ENCODE measurements at places on chromosomes 3 and 15.

DNA sequence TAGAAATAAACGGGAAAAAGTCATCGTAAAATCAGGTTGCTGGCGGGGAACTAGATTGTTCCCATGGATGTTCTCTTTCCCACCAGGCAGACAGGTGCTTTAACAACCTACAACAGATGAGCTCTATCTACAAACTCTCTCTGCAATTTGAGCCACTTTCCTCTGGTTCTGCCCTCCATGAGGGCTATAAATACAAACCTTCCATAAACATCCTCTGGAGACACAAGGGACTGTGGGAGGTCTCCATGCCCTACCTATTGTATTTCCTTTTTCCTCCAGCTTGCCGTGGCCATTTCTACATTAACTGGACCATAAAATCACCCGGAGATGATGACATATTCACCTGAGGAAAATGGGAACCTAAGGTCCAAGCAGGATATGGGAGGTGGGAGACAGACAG, 151.1 kb downstream of the GABRB3 start:
- DNase-seq: no peak

DNA sequence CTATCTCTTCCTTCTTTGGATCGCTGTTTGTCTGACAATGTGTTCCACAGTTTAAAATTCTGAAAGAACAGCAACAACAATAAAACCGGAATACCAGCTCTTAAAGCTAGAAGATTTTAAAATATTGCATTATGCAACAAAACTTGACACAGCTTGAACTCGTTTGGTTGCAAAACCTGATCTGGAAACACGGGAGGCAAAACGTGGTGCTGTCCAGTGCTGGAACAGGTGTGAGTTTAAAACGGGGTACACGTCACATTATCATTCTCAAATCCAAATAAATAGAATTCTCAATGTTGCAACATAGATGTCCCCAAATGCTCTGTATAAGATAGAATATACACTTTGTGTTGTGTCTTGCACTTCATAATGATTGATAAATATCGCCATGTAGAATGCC, 110.9 kb upstream of the LYSMD4 start:
- no peak for DNase-seq

- DNase-seq: no peak
Observed at GRCh38 chr15:77186594-77187011, 115.7 kb upstream of the TSPAN3 start.

- no peak for DNase-seq
Observed at GRCh38 chr3:58122936-58123700, 87.7 kb downstream of the DNASE1L3 start.

GRCh38 chr3:73448761-73449301, 175.9 kb downstream of the PDZRN3 start:
- DNase-seq: no peak

- DNase-seq: no peak
Observed at GRCh38 chr15:35958021-35958420, 412.1 kb upstream of the DPH6 start.

DNA sequence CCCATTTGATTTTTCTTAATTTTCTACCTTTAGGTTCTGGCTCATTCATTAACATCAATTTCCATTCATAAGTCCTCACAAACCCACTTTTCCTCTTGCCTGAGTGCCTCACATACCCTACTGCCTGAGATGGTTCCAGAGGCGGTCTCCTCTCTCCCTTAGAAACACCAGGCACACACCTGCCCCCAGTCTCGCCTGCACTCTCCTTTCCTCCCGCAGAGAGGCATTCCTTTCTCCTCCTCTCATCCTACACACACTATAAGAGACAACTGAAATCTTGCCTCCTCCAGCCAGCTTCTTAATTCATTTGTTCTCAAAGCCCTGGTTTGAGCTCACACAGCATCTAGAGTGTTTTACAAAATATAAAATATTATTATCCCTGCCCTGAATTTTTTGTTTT, 27.5 kb downstream of the TF start:
- no peak for DNase-seq

DNA sequence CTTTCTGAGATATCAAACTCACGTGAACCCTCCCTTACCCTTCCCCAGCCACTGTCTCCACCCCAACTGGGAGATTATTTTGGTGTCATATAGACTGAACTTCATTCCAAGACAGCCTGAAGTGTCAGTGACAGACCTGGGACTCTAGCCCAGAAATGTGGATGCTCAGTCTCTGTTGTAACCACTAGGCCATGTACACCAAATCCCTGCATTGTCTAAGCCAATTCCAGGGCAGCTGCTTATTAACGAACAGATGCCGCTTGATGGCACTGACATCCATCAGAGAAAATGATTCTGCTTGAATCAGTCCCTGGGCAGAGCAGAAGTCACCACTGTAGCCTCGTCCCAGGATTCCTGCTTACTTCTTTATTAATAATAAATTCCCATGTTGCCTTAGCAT, 305.5 kb downstream of the GRM7 start:
- DNase-seq: peak; percentile 12

GRCh38 chr3:127459891-127460290, 130.6 kb downstream of the TPRA1 start:
- DNase-seq: no peak

- DNase-seq: no peak
Observed at GRCh38 chr15:31332020-31332680, 5.5 kb downstream of the KLF13 start.

- DNase-seq: no peak
Observed at GRCh38 chr3:39318301-39318700, 11.2 kb upstream of the CCR8 start.

- no peak for DNase-seq
Observed at GRCh38 chr3:50123394-50124051, 31.6 kb upstream of the SEMA3F start.

GRCh38 chr3:151387842-151388241, 3.3 kb upstream of the P2RY12 start:
- no peak for DNase-seq

GRCh38 chr3:146896711-146897110, 291.6 kb upstream of the PLSCR5 start:
- DNase-seq: no peak

DNA sequence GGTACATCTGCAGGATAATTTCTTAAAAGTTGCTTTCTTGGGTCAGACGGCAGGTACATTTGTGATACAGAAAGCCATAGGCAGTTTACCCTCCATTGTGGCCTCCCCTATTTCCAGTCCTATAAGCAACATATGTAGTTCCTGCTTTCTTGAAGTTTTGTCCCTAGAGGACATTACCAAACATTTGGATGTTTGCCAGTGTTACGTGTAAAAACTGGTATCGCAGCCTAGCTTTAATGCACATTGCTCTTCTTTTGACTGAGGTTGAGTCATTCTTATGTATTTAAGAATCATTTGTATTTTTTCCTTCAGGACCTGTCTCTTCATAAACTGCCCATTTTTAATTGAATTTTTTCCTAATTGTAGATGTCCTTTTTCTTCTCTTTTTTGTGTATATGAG, 114.3 kb downstream of the DIPK2A start:
- no peak for DNase-seq

GRCh38 chr15:90583471-90584252, 53.9 kb downstream of the CRTC3 start:
- peak; percentile 53 for DNase-seq

DNA sequence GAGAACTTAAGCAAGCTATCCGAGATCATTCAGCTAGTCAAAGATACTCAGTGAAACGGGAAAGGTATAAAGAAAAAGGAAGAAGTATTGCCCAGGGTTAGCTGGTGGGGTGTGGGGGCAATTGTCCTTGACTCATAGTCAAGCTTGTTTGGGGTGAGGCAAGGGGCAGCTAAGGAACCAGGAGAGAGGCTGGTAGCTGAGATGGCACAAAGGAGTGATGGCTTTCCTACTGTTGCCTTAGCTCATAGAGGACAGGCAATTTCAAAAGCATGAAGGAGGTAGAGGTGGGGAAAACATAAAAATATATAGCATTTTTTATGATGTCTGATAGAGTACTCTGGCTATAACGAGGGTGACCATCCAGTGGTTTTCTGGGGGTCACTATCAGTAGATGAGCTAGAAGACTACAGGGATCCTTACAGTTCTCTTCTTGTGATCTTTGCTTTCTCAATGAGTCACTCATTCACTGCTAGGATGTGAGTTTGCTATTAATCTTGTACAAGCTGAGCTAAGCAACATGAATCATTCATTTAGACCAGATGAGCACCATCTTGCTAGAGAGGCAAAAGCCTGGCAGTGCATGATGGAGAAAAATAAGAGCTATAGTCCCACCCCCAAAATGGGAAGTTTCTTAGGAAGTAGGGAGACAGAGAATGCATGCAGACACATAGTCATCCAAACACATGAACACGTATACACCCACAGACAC, 207.1 kb upstream of the PFN2 start:
- DNase-seq: no peak

DNA sequence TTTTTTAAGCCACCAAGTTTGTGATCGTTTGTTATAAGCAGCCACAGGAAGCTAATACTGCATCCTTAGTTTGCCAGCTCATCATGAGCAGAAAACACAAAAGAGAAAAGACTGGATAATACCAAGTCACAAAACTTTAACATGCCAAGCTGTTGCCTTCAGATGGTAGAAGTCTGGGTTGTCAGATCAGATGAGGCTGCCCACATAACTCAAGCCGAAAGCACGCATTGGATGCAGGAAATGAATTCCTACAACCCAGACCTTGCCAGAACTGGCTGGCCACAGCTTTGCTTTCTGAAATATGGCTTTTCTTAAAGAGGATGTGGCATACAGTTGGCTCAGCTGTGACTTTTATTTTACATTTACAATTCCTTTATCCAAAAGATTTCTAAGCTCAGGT, 118.3 kb upstream of the NEO1 start:
- DNase-seq: no peak

DNA sequence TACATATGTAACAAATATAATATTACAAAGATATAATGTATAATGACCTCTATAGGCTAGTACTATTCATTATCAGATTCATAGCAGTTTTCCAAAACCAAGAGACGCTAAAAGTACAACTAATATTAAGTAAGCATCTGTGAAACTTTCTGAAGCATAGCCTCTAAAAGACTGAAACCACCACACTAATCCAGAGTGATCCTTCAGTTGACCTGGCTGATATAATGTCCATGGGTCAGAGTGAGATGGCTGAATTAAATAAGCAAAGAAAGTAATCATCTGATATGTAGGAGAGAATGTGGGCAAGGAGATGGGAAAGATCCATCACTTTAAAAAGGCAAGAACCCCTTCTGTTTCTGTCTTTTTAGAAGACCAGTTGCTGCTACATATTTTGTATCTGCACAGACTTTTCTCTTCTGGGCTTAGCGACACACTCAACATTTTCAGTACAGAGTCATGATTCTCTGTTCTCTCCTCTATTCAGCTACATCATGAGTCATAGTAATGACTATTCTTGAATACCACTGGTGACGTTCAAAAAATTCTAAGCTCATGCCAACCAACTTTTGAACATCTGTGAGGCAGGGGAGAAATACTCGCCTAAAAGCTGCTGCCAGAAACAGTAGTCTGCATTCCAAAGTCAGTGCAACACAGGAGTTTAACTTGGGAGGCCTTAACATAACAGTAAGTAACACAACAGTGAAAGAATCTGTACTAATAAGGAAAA, 149.6 kb downstream of the MAGI1 start:
- no peak for DNase-seq

GRCh38 chr3:183151821-183152351, 10.6 kb downstream of the LAMP3 start:
- no peak for DNase-seq

- DNase-seq: no peak
Observed at GRCh38 chr15:92629276-92629974, 26.1 kb downstream of the FAM174B start.

DNA sequence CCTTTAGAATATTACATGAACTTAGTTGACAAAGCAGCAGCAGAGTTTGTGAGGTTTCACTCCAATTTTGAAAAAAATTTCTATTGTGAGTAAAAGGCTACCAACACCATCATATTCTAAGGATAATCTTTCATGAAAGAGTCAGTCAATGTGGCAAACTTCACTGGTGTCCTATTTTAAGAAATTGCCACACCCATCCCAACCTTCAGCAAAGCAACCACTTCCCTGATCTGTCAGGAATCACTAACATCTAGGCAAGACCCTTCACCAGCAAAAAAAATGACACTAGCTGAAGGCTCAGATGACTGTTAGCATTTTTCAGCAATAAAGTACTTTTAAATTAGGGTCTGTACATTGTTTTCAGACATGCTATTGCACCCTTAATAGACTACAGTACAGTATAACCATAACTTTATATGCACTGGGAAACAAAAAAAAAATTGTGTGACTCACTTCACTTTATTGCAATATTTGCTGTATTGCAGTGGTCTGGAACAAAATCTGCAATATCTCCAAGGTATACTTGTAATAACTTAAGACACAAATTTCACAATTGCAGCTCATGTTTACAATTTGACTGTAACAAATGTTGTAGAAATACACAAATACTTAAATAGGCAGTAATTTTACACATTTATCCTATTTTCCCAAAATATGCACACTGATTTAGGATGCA, 38.9 kb upstream of the ALCAM start:
- DNase-seq: no peak

GRCh38 chr3:163919154-163919553, 1159.1 kb downstream of the SI start:
- no peak for DNase-seq

DNA sequence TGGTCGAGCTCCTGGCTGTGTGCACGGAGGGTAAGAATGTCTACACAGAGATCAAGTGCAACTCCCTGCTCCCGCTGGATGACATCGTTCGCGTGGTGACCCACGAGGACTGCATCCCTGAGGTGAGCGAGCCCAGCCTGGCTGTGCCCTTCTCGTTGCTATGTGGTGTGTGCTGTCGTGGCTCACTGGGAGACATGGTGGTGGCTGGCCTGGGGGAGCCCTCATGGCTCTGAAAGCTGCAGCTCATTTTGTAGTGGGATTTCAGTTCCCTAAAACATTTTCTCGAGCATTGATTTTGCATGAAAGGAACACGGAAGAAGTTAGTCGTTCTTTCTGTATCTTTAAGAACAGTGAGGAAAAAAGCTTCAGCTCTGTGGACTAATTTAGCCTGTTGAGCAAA, 200.5 kb downstream of the ITPR1 start:
- DNase-seq: no peak

GRCh38 chr3:18635215-18635614, 210.1 kb upstream of the SATB1 start:
- no peak for DNase-seq

DNA sequence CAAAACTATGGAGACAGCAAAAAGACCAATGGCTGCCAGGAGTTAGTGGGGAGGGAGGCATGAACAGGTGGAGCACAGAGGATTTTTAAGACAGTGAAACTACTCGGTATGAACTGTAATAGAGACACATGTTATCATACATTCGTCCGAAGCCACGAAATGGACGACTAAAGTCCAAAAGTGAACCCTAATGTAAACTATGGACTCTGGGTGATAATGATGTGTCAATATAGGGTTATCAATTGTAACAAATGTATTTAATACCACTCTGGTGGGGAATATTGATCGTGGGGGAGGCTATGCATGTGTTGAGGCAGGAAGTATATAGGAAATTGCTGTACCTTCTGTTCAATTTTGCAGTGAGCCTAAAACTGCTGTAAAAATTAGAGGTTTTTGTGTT, 107.0 kb downstream of the CPN2 start:
- DNase-seq: no peak

DNA sequence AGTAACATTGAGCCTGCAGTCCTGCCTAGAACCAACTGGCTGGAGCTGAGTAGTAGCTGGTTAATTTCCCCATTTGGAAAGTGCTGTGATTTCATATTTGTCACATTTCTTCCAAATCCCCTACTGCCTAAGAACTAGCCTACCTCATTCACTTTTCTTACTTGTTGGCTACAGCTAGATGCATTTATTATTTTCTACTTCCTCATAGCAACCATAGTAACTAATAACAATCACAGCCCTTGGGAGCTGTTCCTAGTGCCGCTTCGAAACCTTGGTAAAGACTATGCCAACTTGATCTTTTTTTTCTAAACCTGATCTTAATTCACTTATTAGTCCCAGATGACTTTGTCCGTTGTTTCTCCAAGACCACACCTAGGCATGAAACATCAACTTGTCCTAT, 240.3 kb downstream of the FGF12 start:
- no peak for DNase-seq
